ENCODE measurements at places on chromosomes 3 and 15. TPM values are rescaled to one million over a fixed set of nuclear protein-coding genes. Genes with fewer than 3 reads are reported as not detected.

Gene CYP8B1
- total RNA-seq, result not detected

Gene POPDC2
- total RNA-seq, result 0.08 TPM

Gene KCNMB3
- 0.16 TPM for total RNA-seq

Gene PLA1A
- not detected for total RNA-seq

Gene UPK1B
- 12.2 TPM for total RNA-seq

Gene ADPRH
- 1.5 TPM for total RNA-seq

Gene TRPC1
- total RNA-seq, result 10.0 TPM

Gene DPPA2
- total RNA-seq, result not detected

Gene CDHR4
- total RNA-seq, result not detected

Gene KCNH8
- total RNA-seq, result not detected

Gene TGM4
- total RNA-seq, result 0.08 TPM

Gene SKOR1
- total RNA-seq, result not detected

Gene USP19
- 35.6 TPM for total RNA-seq

Gene HCLS1
- total RNA-seq, result 0.39 TPM

Gene EPHB1
- total RNA-seq, result 0.08 TPM

Gene CPN2
- not detected for total RNA-seq

Gene UBE2E1
- 65.8 TPM for total RNA-seq

Gene NPAP1
- total RNA-seq, result not detected

Gene SEC62
- total RNA-seq, result 21.4 TPM

Gene CCDC9B
- total RNA-seq, result 8.0 TPM

Gene ATP13A3
- 202 TPM for total RNA-seq

Gene LTF
- total RNA-seq, result not detected

Gene GPR171
- not detected for total RNA-seq

Gene CADM2
- total RNA-seq, result not detected

Gene CMTM8
- total RNA-seq, result 2.5 TPM

Gene CEMIP
- total RNA-seq, result 1.1 TPM

Gene MYL3
- not detected for total RNA-seq

Gene LRIG1
- total RNA-seq, result 16.2 TPM

Gene CRABP1
- total RNA-seq, result not detected

Gene WDR93
- not detected for total RNA-seq

Gene IGDCC3
- not detected for total RNA-seq

Gene CP
- total RNA-seq, result not detected

Gene FEZF2
- not detected for total RNA-seq

Gene STRIT1
- total RNA-seq, result not detected

Gene PTH1R
- not detected for total RNA-seq

Gene RPS27L
- 122 TPM for total RNA-seq

Gene RAB7A
- 67.9 TPM for total RNA-seq

Gene GREM1
- 0.39 TPM for total RNA-seq

Gene IL17RC
- total RNA-seq, result 29.7 TPM

Gene ITPKA
- 0.62 TPM for total RNA-seq

Gene ZDHHC23
- total RNA-seq, result 0.87 TPM

Gene ENTPD3
- 12.2 TPM for total RNA-seq

Gene SERPINI2
- not detected for total RNA-seq

Gene TGFBR2
- 99.7 TPM for total RNA-seq

Gene MST1R
- 21.9 TPM for total RNA-seq

Gene ARNT2
- 0.11 TPM for total RNA-seq

Gene CHRNA7
- not detected for total RNA-seq

Gene TGM5
- 0.16 TPM for total RNA-seq

Gene DNASE1L3
- not detected for total RNA-seq
